MG63 (cell line): ENCODE measurements at places on chromosomes 11 and 22. TPM values are rescaled to one million over a fixed set of nuclear protein-coding genes. Genes with fewer than 3 reads are reported as not detected.

PAMR1 gene
- total RNA-seq, result not detected in 2 replicates

OR8G1 gene
- total RNA-seq, result not detected in 2 replicates

SPATA19 gene
- not detected in 2 replicates for total RNA-seq

ADM gene
- 95.6 and 135 TPM in 2 replicates for total RNA-seq

MMP1 gene
- not detected in 2 replicates for total RNA-seq

OR52E8 gene
- not detected in 2 replicates for total RNA-seq

NEFH gene
- total RNA-seq, result not detected in 2 replicates

MS4A15 gene
- total RNA-seq, result not detected in 2 replicates
